Foreskin fibroblast (primary cell): ENCODE measurements at places on chromosomes 2 and 18.

- DNase-seq, result peak; percentile 79
Measured at GRCh38 chr2:173187941-173188788, 112.5 kb downstream of the MAP3K20 start.

- DNase-seq, result no peak
Measured at GRCh38 chr18:27959101-27959500, 217.8 kb downstream of the CDH2 start.

DNA sequence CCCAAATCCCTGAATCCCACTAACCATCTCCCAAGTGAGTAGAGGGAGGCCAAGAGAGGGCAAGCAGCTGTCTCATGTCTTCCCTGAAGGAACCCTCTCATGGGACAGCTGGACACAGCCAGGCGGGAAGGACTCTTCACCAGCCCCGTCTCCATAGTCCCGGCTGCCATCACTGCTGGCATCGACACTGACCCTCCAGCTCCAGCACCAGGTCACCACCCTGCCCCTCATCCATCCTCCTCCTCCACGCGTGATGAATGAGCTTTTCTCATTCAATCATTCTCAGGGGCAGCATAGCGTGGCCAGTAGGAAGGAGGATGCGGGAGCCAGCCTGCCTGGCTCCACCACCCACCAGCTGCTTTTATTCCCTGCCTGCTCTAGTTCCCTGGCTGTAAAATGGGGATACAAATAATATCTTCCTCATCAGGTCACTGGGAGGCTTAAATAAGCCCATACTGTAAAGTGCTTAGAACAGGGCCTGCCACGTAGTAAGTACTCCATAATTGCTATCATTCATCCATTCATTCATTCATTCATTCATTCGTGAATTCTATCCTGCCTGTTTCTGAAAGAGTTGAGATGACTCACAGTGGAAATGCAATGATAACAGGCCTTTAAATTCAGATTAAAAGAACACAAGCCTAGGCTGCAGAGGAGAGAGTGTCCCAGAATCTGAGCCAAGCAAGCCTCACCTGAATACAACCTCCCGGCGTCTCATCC, 30.5 kb upstream of the FOSL2 start:
- DNase-seq, result no peak

- DNase-seq, result peak; percentile 39
Measured at GRCh38 chr2:112156152-112156986, 18.2 kb downstream of the FBLN7 start.

DNA sequence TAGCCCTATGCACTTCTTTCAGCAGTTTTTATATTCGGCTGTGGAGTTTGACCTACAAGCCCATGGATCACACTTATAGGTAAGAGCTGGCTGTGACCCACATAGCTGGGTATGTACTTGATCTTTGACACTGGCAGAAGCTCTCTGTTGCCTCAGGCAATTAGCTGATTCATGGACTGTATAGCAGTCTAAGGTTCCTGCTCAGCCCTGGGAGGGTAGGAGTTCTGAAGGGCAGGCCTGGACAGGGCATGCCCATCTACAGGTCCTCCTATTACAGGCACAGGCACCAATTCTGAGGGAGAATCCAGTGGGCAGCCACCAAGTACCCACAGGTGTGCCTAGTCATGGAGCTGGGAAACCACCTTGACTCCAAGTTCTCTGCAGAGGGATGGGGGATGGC, 301.8 kb upstream of the GALNT5 start:
- no peak for DNase-seq

DNA sequence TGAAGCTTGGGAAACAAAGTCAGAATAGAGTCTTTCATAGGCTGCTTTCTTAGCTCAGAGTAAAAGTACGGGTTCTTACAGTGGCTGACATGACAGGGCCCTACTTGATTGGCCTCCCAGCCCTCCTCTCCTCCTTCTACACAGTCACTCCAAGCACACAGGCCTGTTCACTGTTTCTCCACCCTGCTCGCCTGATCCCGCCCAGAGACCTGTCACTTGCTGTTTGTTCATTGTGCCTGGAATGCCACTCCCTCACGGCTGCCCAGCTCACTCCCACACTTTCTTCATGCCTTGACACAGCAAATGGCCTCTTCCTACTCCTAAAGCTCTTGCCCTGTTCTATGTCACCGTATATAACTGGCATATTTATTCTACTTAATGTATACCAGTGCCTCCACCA, 104.8 kb downstream of the MAP4K4 start:
- DNase-seq, result no peak
